Foreskin keratinocyte (primary cell): ENCODE measurements at places on chromosomes 1 and 21. TPM values are rescaled to one million over a fixed set of nuclear protein-coding genes. Genes with fewer than 3 reads are reported as not detected.

FCRL4 gene
- polyA plus RNA-seq = not detected in 2 replicates

PLPPR5 gene
- polyA plus RNA-seq = 0.17 and 0.23 TPM in 2 replicates

KCNJ10 gene
- not detected in 2 replicates for polyA plus RNA-seq

ELK4 gene
- 3.4 and 4.6 TPM in 2 replicates for polyA plus RNA-seq

EPS8L3 gene
- polyA plus RNA-seq = not detected in 2 replicates

CACHD1 gene
- polyA plus RNA-seq = 0.81 and 0.90 TPM in 2 replicates

ACOT11 gene
- polyA plus RNA-seq = 1.9 and 2.6 TPM in 2 replicates

KRTAP13-2 gene
- not detected in 2 replicates for polyA plus RNA-seq

SPRR1A gene
- 9.4 and 21.8 TPM in 2 replicates for polyA plus RNA-seq

TAL1 gene
- polyA plus RNA-seq = not detected in 2 replicates

S100A14 gene
- polyA plus RNA-seq = 2,222 and 2,480 TPM in 2 replicates

UBE2U gene
- polyA plus RNA-seq = not detected in 2 replicates

AADACL4 gene
- polyA plus RNA-seq = not detected in 2 replicates

PLA2G2D gene
- not detected in 2 replicates for polyA plus RNA-seq

CAPZA1 gene
- polyA plus RNA-seq = 96.3 and 113 TPM in 2 replicates

AK5 gene
- 5.7 and 13.2 TPM in 2 replicates for polyA plus RNA-seq

GORAB gene
- polyA plus RNA-seq = 3.0 and 3.2 TPM in 2 replicates

BACH1 gene
- polyA plus RNA-seq = 6.1 and 7.4 TPM in 2 replicates

OR2L8 gene
- polyA plus RNA-seq = not detected in 2 replicates
